NCI-H1436 treated with DMSO at 0.1 percent for 48 hours (cell line): ENCODE measurements at places on chromosomes 5 and 9.

DNA sequence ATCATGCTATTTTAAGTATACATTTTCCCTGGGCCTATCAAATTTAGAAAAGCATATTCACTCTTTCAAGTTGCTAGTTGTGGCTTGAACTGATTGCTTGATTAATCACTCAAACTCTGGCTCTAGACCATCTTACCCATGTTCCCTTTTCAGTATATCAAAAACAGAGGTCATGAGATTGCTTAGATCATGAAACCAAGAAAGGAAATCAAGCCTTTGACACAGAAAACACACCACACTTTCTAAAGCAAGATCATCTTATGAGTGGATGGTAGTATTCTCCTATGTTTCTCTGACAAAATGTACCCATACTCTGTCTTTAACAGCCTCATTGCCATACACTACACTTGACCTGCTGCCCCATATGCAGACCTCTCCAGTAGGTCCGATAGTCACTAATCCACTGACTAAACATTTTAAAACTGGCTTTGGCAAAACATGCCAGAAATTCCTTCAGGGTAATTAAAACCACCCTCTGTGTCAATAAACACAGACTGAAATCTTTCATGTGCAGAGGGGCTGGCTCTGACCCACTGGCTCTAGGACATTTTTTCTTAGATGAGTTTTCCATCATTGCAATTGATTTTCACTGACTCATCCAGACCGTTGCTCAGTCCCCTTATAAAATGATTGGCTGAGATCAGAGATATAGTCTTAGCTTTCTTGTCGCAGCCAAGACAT is 18.2 kb downstream of the PPP2R2B start:
- DNase-seq = no peak

- DNase-seq = no peak
These were observed 1.4 kb downstream of the TMEFF1 start for GRCh38 chr9:100474082-100474923.

GRCh38 chr5:75037106-75037505 is 15.3 kb downstream of the GCNT4 start:
- no peak for DNase-seq

- DNase-seq = no peak
These were observed 657.0 kb upstream of the WWC1 start for GRCh38 chr5:167634432-167634831.

DNA sequence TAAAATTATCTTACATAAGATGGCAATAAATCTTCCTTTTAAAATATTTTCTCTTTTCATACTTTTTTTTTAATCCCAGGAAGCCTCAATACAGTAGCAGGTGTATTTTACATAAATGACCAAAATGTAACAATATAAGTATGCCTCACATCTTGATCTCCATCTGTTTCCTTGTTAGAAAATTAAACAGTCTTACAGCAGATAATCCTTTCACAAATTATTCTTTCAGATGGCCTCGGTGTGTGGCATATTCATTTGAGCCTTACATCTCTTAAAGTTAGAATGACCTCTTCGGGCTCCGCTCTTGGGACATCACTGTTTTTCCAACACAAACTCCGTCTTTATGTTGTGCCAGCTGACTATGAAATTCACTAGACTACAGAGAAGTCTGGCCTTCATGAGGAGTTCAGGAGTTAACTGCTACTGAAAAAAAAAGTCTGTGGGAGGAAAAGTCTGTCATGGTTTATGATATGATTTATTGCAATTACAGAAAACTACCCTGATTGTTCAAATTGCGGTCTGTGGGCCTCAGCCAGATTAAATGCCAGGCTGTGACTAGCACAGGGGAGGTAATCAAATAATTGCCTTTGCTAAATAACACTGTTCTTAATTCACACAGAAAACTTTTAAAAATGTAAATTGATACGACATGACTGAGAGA is 292.9 kb upstream of the PUM3 start:
- DNase-seq = no peak

GRCh38 chr5:180787711-180788431 is 14.7 kb downstream of the MGAT1 start:
- DNase-seq = no peak

- DNase-seq = no peak
These were observed 1.7 kb downstream of the SMIM3 start for GRCh38 chr5:150780187-150780692.

- no peak for DNase-seq
These were observed 47.4 kb downstream of the ADAM19 start for GRCh38 chr5:157528036-157528632.

DNA sequence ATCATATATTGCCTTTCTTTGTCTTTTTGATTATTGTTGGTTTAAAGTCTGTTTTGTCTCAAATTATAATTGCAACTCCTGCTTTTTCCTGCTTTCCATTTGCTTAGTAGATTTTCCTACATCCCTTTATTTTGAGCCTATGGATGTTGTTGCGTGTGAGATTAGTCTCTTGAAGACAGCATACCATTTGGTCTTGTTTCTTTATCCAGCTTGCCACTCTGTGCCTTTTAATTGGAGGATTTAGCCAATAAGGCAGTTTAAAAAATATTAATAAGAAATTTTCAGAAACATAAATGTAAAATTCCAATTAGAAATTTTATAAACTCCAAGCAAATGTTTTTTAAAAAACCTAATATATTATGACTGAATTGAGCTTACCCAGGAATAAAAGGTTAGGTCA is 24.0 kb downstream of the BTNL8 start:
- no peak for DNase-seq

DNA sequence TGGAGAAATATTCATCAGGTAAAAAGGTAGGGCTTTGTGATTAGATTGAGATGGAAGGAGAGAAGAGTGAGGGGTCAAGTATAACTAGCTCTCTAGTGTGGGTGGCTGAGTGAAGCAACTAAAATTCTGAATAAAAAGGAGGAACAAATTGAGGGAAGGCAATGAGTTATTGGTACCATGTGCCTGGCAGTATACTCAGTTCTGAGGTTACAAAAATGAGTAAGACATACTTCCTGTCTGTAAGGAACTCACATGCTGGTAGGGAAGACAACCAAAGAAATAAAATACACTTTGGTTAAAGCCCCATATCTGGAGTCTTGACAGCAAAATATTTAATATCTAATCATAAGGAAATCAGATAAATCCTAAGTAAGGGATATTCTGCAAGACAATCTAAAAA is 476.8 kb upstream of the C9orf72 start:
- no peak for DNase-seq

GRCh38 chr5:9545136-9545991 is 511 bp downstream of the SEMA5A start:
- no peak for DNase-seq

GRCh38 chr5:90830058-90830457 is 271.5 kb downstream of the ADGRV1 start:
- DNase-seq = no peak

GRCh38 chr5:153896701-153897100 is 142.0 kb downstream of the FAM114A2 start:
- no peak for DNase-seq

DNA sequence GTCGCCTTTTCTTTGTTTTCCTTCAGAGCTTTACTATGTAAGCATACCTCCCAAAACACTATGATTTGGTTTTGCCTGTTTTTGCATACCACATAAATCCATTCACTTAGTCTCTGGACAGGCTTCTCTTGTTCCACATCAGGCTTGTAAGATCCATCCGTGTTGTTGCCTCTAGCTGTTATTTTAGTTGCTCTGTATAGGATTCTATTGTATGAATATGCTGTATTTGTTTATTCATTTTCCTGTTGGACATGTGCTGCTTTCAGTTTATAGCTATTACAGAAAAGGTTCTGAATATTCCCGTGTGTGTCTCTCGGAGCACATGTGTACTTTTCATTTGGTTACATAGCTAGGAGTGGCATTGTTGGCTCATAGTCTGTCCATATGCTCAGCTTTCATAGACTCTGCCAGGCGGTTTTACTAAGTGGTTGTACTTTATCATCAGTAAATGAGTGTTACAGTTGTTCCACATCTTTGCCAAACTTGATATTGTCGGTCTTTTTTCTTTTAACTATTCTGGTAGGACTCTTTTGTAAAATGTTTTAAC is 41.8 kb downstream of the NUP214 start:
- no peak for DNase-seq

GRCh38 chr9:137205126-137206069 is at the start of the genes NDOR1 and TMEM203:
NDOR1 (plus strand) TSS chr9:137205700; CDS start chr9:137205778, 78 bp downstream.
TMEM203 (minus strand) TSS chr9:137205648; CDS start chr9:137205414, 234 bp downstream.
- DNase-seq = peak; percentile 20

DNA sequence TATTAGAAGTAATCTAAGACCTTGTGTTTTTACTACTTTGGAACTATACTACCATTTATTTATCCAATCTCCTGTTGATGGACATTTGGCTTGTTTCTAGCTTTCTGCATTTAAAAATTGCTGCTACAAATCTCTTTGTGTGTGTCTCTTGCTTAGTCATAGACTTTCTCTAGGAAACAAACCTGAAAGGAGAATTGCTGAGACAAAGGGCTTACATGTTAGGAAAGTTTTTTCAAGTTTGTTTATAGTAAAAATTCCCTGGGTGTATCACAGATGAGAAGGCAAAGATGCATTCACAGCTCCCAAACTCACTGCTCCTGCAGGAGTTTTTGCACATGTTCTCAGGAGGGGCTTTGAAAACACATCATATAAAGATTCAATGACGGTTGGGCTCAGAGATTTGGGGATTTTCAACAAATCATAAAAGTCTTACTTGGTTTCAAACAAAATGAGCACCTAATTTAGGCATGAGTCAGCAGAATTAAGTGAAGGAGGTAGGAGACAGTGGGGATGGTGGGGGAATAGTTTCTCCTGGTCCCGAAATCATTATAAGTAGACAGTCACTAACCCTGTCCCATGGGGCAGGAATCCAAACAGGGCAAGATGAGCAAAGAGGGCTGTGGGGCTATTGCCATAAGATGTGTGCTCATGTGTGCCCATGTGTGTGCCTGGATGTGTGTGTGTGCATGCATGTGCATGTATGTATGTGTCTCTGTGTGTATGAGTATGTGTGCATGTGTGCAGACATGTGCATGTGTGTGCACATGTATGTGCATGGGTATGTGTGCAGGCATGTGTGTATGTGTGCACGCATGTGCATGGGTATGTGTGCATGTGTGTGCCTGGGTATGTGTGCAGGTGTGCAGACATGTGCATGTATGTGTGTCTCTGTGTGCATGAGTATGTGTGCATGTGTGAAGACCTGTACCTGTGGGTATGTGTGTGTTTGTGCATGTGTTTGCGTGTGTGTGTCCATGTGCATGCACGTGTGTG is 43.4 kb upstream of the S1PR3 start:
- no peak for DNase-seq

DNA sequence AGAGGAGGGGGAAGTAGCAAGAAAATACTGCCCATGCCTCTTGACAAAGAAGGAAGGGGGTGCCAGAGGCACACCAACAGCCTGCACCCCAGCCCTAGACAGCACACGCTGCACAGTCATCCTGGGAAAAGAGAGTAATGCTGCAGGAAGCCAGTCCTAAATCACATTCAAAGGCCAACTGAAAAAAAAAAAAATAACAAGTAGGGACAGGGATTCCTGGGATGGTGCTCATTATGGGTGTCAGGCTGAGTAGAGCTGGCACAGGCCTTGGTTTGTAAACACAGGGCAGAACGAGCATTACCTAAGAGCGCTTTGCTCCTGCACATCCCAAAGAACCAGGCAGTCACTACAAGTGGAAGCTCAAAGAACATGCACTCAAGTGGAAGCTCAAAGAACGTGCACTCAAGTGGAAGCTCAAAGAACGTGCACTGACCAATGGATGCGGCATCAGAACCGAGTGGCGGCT is 7.8 kb downstream of the RAPGEF1 start:
- no peak for DNase-seq

DNA sequence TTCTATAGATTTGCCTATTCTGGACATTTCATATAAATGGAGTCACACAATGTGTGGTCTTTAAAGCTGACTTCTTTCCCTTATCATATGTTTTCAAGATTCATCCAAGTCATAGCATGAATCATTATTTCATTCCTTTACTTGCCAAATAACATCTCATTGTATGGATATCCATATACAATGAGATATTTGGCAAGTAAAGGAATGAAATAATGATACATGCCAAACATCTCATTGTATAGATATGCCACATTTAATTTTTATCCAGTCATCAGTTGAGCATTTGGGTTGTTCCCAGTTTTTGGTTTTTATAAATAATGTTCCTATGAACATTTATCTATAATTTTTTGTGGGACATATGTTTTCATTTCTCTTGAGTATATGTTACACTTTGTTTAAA is 20.5 kb upstream of the OR2K2 start:
- no peak for DNase-seq

DNA sequence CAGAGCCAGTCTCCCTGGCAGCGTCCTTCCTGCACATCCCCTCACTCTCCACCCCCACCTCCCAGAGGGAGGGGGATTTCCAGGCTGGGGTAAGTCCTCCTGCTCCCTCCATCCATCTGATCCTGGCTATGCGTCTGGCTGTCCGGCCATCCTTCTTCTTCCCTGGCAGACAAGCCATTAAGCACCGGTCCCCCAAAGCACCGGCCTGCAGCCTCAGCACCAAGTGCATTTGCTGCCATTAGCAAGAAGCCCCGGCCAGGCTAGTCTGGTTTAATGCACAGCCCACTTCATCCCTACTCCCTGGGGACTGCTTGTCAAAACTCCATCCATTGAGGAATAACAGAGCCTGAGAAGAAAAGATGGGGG is 208.7 kb upstream of the IER5L start:
- no peak for DNase-seq

GRCh38 chr9:20594608-20595007 is 27.7 kb downstream of the MLLT3 start:
- no peak for DNase-seq

DNA sequence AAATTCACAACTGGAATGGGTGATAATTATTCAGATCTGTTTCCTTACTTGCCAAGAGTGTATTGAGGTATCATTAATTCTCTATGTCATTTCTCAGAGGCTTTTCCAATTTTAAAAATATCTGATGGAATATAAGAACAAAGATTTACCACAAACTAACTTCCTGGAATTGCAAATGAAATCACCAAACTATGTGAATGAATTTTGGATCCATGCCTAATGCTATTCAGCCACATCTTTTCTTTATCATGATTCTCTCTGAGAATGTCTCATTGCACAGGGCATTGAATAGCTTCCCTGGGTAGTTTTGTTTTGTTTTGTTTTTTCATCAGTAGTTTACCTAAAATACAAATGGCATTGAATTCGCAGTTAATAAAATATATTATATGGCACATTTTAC is 146.9 kb upstream of the FBN2 start:
- no peak for DNase-seq

GRCh38 chr9:92293075-92293354 is 482 bp downstream of the IARS1 start:
- DNase-seq = no peak

- no peak for DNase-seq
These were observed 1203.2 kb downstream of the CDH12 start for GRCh38 chr5:21649969-21650368.

- no peak for DNase-seq
These were observed 24.7 kb upstream of the TIFAB start for GRCh38 chr5:135476615-135477581.

GRCh38 chr5:35096216-35096615 is 48.5 kb upstream of the AGXT2 start:
- DNase-seq = no peak

GRCh38 chr5:151612689-151613427 is 21.7 kb upstream of the FAT2 start:
- DNase-seq = no peak

DNA sequence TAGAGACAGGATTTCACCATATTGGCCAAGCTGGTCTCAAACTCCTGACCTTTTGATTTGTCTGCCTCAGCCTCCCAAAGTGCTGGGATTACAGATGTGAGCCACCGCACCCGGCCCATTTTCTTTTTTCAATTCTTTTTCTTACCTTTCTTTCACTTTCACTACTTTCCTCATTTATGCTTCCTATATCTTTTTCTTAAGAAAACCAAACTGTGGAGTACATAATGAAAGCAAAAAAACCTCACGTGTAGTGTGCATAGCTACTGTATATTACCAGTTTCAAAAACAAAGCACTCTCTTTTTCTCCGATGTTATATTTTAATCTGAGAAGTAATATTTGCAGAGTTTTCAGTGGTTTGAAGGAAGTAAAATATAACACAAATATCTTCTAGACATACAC is 8.0 kb upstream of the CAST start:
- no peak for DNase-seq
